Pulmonary artery endothelial cell (primary cell): ENCODE measurements at places on chromosomes 11 and 22. TPM values are rescaled to one million over a fixed set of nuclear protein-coding genes. Genes with fewer than 3 reads are reported as not detected.

Gene KCNC1
- not detected in 2 replicates for total RNA-seq

Gene FAM83F
- 0.04 TPM in 1 of 2 replicates, not detected in the other for total RNA-seq

Gene LINC01488
- total RNA-seq, result not detected in 2 replicates

Gene DBX1
- total RNA-seq, result not detected in 2 replicates

Gene OR8D1
- not detected in 2 replicates for total RNA-seq

Gene ACTN3
- 0.07 TPM in 2 replicates for total RNA-seq

Gene ADM2
- 0.18 and 0.20 TPM in 2 replicates for total RNA-seq

Gene ENTHD1
- not detected in 2 replicates for total RNA-seq

Gene SYT7
- total RNA-seq, result under 0.01 and 0.18 TPM in 2 replicates

Gene BIK
- total RNA-seq, result 0.46 and 0.74 TPM in 2 replicates
